ENCODE measurements at places on chromosomes 6 and 20.

DNA sequence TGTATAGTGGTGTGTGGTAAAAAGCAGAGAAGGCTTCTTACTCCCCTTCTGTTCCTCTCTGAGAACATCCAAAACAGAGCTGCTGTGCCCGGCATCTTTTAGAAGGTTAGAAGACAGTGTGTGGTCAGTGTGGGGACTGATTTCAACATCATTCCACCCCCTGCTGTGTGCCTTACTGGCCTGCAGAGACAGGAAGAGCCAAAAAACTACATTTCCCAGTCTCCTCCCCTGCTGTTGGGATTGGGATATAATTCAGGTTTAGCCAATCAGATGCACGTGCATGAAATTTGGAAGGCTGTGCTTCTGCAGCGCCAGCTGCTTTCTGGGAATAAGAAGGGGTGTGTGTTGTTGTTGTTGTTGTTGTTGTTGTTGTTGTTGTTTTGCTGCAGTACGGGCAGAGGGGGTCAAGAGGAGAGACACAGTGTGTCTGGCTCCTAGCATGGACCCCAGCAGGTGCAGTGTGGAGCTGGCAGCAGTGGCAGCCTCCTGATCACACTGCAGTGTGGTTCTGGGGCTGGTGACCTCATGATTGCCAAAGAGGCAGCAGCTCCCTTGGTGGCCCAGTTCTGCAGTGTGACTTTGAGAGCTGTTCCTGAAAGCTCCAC is 74.7 kb downstream of the MRPL14 start:
- no peak for DNase-seq

GRCh38 chr6:109373762-109374161 is 8.5 kb downstream of the CD164 start:
- DNase-seq, result no peak

GRCh38 chr20:1912053-1912452 is 16.8 kb downstream of the SIRPA start:
- DNase-seq, result no peak

DNA sequence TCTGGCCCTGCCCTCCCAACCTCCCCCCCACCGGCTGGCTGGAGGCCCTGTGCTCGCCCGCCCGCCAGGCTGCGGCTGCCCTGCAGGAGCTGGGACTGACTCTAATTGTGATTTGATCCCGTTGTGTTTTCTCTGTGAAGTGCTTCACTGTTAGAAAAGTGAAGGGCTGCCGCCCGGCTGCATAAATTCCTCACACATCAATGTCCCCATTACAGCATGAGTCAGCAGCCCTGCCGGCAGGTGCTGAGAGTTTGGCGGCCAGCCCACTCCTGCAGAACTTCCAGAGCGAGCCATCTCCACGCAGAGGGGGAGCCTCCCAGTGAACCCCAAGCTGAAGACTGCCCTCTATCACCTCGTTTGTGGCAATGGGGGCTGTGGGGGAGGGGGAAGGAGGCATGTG is 137.9 kb downstream of the DLL1 start:
- DNase-seq, result peak; percentile 37

- DNase-seq, result no peak
Measured at GRCh38 chr6:26613689-26614683, 17.2 kb downstream of the ABT1 start.

GRCh38 chr6:122726649-122727048 is 52.9 kb upstream of the FABP7 start:
- DNase-seq, result no peak

GRCh38 chr20:9099372-9099771 is 30.5 kb downstream of the PLCB4 start:
- DNase-seq, result no peak

DNA sequence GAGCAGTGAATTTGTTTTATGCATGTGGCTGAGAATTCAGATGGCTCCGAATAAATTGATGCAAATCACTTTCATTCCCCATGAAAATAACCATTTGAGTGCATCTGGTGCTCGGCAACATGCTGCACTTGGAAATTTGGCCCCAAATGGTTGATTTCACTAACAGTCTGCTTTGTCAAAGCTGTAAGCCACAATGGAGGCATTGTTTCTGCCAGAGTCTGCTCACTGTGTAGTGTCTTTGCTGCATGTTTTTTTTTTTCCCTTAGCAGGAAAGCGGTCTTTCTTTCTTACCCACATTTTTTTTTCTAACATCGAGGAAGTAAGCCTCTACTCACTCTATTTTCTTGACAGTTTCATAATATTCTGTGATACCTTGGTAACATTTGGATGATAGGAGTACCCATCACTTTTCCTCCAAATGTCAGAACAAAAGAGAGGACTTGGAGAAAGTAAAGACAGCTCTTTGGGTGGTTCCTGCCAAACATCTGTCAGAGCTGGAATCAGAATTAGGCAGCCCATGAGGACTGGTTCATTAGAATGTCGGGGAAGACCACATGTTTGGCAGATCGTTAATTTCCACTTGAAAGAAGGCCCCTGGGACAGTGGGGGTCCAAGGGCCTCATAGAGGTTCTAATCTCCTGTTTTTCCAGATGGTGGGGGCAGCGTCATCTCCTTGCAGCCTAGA is 149.5 kb downstream of the DOK5 start:
- DNase-seq, result no peak

Data from non-pigmented ciliary epithelial cell (primary cell).